ENCODE measurements at places on chromosomes 1 and 21. TPM values are rescaled to one million over a fixed set of nuclear protein-coding genes. Genes with fewer than 3 reads are reported as not detected.

Gene SLC44A5
- not detected for total RNA-seq

Gene AMY1C
- total RNA-seq = not detected

Gene FCRL4
- not detected for total RNA-seq

Gene EXTL1
- 0.08 TPM for total RNA-seq

Gene UBE2U
- not detected for total RNA-seq

Gene PCSK9
- not detected for total RNA-seq

Gene ACTN2
- not detected for total RNA-seq

Gene F3
- total RNA-seq = not detected

Gene DARS2
- 13.9 TPM for total RNA-seq

Gene MPZ
- 6.1 TPM for total RNA-seq

Gene TCHH
- not detected for total RNA-seq

Gene SLC44A3
- 0.99 TPM for total RNA-seq

Gene CTTNBP2NL
- 0.43 TPM for total RNA-seq

Gene B3GALT2
- total RNA-seq = 0.15 TPM

Gene OR2L2
- 0.07 TPM for total RNA-seq

Gene TUT4
- 121 TPM for total RNA-seq

Gene PLEKHG5
- 7.6 TPM for total RNA-seq

Gene S100A4
- total RNA-seq = 297 TPM

Gene ADGRB2
- 0.65 TPM for total RNA-seq

GRCh38 chr1:119150150-119150549, 9.7 kb upstream of the WARS2 start:
- no peak for DNase-seq
- H3K27ac ChIP-seq = no peak overlapping the region
- H3K36me3 ChIP-seq = no peaks in the 10 kb centered on the region

DNA sequence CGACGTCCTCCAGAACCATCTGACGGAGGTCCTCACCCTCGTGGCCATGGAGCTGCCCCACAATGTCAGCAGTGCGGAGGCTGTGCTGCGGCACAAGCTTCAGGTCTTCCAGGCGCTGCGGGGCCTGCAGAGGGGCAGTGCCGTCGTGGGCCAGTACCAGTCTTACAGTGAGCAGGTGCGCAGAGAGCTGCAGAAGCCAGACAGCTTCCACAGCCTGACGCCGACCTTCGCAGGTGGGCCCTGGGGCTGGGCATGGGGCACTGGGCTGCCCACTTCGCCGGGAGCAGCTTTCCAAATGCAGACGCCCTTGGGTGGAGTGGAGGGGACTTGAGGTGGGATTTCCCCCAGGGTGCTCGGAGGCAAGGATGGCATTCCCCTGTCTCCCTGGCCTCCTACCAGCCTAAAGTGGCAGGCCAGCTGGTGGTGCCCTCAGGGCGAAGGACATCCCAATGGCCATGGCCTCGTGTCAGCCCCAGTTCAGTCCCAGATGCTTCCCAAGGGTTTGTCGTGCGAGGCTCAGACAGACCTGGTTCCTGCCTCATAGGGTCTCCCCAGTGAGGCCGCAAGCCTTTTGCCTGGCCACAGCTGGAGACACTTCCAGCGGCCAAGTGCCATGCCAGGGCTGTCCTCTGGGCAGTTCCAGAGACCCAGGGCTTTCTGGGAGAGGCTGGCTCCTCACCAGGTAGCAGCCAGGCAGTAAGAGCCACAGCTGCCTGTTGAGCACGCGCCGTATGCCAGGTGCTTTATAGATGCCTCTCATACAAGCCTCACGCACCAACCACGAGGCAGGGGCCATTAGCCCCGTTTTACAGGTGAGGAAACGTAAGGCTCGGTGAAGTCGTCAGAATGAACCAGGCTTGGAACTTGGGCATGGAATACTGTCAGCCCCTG, 27.8 kb downstream of the H6PD start:
- H3K4me1 ChIP-seq = no peaks in the 10 kb centered on the region
- peaks cover 36% of the 10 kb centered on the region for H3K36me3 ChIP-seq
- H3K27me3 ChIP-seq = no peaks in the 10 kb centered on the region
- no peak for DNase-seq
- H3K27ac ChIP-seq = no peak overlapping the region

- H3K36me3 ChIP-seq = no peaks in the 10 kb centered on the region
- H3K4me3 ChIP-seq = no peak overlapping the region
- H3K4me1 ChIP-seq = no peaks in the 10 kb centered on the region
- peaks cover 55% of the 10 kb centered on the region for H3K27me3 ChIP-seq
Measured at GRCh38 chr1:29963946-29964345, 727.6 kb downstream of the PTPRU start.

GRCh38 chr1:26477446-26478152, 5.4 kb downstream of the HMGN2 start:
- H3K27ac ChIP-seq = peak overlapping the region; percentile 23
- H3K4me3 ChIP-seq = no peak overlapping the region
- H3K36me3 ChIP-seq = peaks cover 47% of the 10 kb centered on the region
- H3K4me1 ChIP-seq = peaks cover 11% of the 10 kb centered on the region
- no peaks in the 10 kb centered on the region for H3K27me3 ChIP-seq

DNA sequence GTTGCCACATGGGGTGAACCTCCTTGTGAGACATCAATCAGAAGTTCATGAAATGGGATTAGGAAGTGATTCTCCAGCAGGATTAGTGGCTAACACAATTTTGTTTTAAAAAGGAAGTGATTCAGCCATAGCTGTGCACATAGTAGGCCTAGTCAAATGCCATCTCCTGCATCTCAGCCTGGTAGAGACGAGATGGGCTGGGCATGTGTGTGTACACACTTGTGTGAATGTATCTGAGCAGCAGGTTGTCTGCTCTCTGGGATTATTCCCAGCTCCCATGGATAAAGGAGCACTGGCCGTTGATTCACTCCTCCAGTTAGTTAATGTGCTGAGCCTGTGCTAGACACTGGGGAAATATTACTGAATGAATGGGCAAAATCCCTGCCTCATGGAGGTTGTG, 2.0 kb downstream of the FOXE3 start:
- peaks cover 48% of the 10 kb centered on the region for H3K27me3 ChIP-seq
- no peaks in the 10 kb centered on the region for H3K36me3 ChIP-seq
- H3K27ac ChIP-seq = no peak overlapping the region
- DNase-seq = no peak
- no peak overlapping the region for H3K4me3 ChIP-seq

DNA sequence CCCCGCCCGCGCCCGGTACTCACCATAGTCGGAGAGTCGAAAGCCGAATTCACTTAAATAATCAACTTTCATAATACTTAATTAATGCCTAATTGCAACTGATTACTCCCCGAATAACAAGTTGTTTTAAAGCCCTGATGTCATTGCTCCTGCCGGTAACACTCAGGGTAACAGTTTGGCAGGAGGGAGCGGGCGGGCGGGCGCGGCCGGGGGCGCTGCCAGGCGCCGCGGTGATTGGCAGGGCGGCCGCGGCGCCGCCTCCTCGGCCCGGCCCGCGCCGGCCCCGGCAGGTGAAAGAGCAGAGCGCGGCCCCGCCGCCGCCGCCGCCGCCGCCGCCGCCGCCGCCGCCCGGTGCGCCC, 102.2 kb downstream of the CASZ1 start:
- peak; percentile 64 for DNase-seq
- peak overlapping the region; percentile 62 for H3K4me3 ChIP-seq
- H3K4me1 ChIP-seq = no peaks in the 10 kb centered on the region
- peaks cover 6% of the 10 kb centered on the region for H3K27me3 ChIP-seq
- H3K36me3 ChIP-seq = no peaks in the 10 kb centered on the region
- peak overlapping the region; percentile 55 for H3K27ac ChIP-seq

DNA sequence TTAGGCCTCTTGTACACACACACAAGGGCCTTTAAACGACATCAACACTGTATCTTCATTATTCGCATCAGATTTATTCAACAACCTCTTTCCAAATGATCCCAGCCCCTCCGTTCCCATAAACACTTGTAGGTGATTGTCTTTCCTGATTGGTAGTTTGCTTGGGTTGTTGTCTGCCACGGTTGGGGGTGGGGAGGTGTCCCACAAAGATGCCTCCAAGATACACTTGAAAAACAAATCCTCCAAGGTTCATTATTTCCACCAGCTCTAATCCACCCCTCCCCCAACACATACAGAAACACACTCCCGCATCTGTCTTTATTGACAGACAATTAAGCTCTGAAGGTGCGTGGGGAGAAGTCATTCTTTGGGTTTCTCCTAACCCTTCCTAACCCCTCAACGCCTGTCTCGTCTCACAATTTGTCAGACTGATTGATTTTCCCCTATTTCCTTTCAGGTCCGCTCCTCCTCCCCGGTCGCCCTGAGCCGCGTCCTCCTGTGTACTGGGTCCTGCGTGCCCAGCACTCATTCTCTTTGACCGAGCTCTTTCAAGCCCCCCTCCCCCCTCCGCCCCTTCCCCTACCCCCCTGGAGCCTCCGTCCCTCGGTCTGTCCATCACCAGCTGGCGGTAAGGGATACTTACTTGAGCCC, 1.4 kb downstream of the WDR26 start:
- DNase-seq = peak; percentile 3
- H3K27me3 ChIP-seq = no peaks in the 10 kb centered on the region
- H3K36me3 ChIP-seq = no peaks in the 10 kb centered on the region

- H3K4me1 ChIP-seq = peaks cover 19% of the 10 kb centered on the region
- H3K27me3 ChIP-seq = no peaks in the 10 kb centered on the region
- no peaks in the 10 kb centered on the region for H3K36me3 ChIP-seq
- no peak overlapping the region for H3K27ac ChIP-seq
- no peak overlapping the region for H3K4me3 ChIP-seq
- DNase-seq = no peak
Measured at GRCh38 chr1:207747627-207748492, 4.0 kb upstream of the CD46 start.

DNA sequence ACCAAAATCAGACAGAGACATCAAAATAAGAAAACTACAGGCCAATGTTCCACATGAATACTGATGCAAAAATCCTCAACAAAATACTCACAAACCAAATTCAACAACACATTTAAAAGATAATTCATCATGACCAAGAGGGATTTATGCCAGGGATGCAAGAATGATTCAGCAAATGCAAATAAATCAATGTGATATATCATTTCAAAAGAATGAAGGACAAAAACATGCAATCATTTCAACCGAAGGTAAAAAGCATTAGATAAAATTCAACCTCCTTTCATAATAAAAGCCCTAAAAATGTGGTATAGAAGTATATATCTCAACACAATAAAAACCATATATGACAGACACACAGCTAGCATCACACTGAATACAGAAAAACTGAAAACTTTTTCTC, 81.5 kb upstream of the LYPLAL1 start:
- no peaks in the 10 kb centered on the region for H3K36me3 ChIP-seq
- no peaks in the 10 kb centered on the region for H3K4me1 ChIP-seq
- H3K27me3 ChIP-seq = no peaks in the 10 kb centered on the region
- DNase-seq = no peak

DNA sequence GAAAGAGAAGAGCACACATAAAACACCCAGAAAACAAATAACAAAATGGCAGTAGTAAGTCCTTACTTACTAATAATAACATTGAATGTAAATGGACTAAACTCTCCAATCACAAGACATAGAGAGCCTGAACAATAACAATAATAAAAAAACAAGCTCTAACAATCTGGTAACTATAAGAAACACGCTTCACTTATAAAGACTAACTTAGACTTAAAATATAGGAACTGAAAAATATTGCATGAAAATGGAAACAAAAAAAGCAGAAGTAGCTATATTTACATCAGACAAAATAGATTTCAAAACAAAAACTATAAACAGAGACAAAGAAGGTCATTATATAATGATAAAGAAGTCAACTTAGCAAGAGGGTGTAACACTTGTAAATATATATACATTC, 83.1 kb upstream of the LYPLAL1 start:
- H3K36me3 ChIP-seq = no peaks in the 10 kb centered on the region
- DNase-seq = no peak
- no peak overlapping the region for H3K4me3 ChIP-seq
- H3K4me1 ChIP-seq = no peaks in the 10 kb centered on the region

- H3K36me3 ChIP-seq = no peaks in the 10 kb centered on the region
- DNase-seq = no peak
- H3K4me1 ChIP-seq = no peaks in the 10 kb centered on the region
- no peaks in the 10 kb centered on the region for H3K27me3 ChIP-seq
- no peak overlapping the region for H3K27ac ChIP-seq
- no peak overlapping the region for H3K4me3 ChIP-seq
Measured at GRCh38 chr1:196002906-196003305, 605.3 kb downstream of the KCNT2 start.

- DNase-seq = no peak
- H3K4me1 ChIP-seq = no peaks in the 10 kb centered on the region
- no peak overlapping the region for H3K27ac ChIP-seq
- H3K27me3 ChIP-seq = peaks cover 27% of the 10 kb centered on the region
Measured at GRCh38 chr1:157403608-157404007, 148.7 kb downstream of the FCRL5 start.

- no peaks in the 10 kb centered on the region for H3K36me3 ChIP-seq
- peaks cover 20% of the 10 kb centered on the region for H3K4me1 ChIP-seq
- H3K27me3 ChIP-seq = no peaks in the 10 kb centered on the region
- peak overlapping the region; percentile 56 for H3K4me3 ChIP-seq
Measured at GRCh38 chr1:236395230-236395946, 1.3 kb downstream of the EDARADD start.

- no peaks in the 10 kb centered on the region for H3K4me1 ChIP-seq
- no peak overlapping the region for H3K4me3 ChIP-seq
- no peaks in the 10 kb centered on the region for H3K36me3 ChIP-seq
- no peaks in the 10 kb centered on the region for H3K27me3 ChIP-seq
- no peak for DNase-seq
Measured at GRCh38 chr1:154895798-154896197, 25.7 kb upstream of the KCNN3 start.

DNA sequence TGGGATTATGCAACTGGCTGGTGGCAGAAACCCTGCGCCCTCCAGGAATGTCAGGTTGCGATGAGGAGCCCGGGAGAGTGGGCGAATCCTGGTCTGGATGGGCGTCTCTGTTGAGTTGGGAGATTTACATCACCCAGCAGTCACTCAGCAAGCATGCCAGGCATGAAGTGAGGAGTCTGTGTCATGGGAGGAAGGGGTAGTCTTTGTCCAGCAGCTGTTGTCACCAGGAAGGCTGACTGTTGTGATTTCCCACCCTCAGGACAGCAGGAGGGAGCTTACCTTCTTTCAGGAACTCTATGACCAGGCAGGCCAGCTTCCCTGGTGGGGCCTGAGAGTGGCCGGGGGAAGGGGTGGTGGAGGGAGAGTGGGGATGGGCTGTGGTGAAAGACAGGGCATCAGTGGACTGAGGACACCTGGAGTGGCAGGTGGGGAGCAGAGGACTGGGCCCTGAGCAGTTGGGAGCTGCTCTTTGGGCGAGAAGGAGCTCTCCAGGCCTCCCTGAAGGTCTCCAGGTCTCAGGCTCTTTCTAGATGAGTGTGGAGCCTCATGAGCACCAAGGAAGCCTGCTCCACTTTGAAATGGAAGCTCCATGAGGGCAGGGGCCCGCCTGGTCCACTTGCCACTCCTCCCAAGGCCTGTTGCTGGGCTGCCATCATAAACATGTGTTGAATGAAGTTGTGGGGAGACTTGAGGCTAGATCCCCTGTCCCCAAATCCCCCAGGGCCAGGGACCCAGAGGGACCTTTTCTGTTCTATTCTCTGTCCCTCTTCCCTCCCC, 21.3 kb upstream of the PKP1 start:
- no peaks in the 10 kb centered on the region for H3K27me3 ChIP-seq
- H3K36me3 ChIP-seq = no peaks in the 10 kb centered on the region
- H3K4me3 ChIP-seq = no peak overlapping the region

GRCh38 chr1:58919959-58920321, 136.1 kb upstream of the JUN start:
- no peak overlapping the region for H3K4me3 ChIP-seq
- H3K27ac ChIP-seq = no peak overlapping the region
- H3K4me1 ChIP-seq = peaks cover 16% of the 10 kb centered on the region
- no peaks in the 10 kb centered on the region for H3K36me3 ChIP-seq
- H3K27me3 ChIP-seq = no peaks in the 10 kb centered on the region

All from T-cell (primary cell).